ENCODE measurements at places on chromosomes 12 and 14. TPM values are rescaled to one million over a fixed set of nuclear protein-coding genes. Genes with fewer than 3 reads are reported as not detected.

Gene KCNC2
- not detected for total RNA-seq

Gene KRT78
- not detected for total RNA-seq

GRCh38 chr12:87253157-87253556 is 776.0 kb downstream of the C12orf50 start:
- H3K4me3 ChIP-seq, result no peak overlapping the region
- DNase-seq, result peak; percentile 6
- no peaks in the 10 kb centered on the region for H3K36me3 ChIP-seq

Gene P2RX7
- 16.7 TPM for total RNA-seq

Gene NKX2-8
- not detected for total RNA-seq

Gene P3H3
- 72.4 TPM for total RNA-seq

Gene TRPV4
- 0.51 TPM for total RNA-seq

Gene SLC22A17
- total RNA-seq, result 23.1 TPM

- H3K4me1 ChIP-seq, result peaks cover 2% of the 10 kb centered on the region
- no peaks in the 10 kb centered on the region for H3K27me3 ChIP-seq
- H3K36me3 ChIP-seq, result no peaks in the 10 kb centered on the region
- no peak overlapping the region for H3K4me3 ChIP-seq
- no peak for DNase-seq
These were observed 14.8 kb downstream of the RIMKLB start for GRCh38 chr12:8712572-8712971.

Gene OVCH1
- total RNA-seq, result 0.51 TPM

DNA sequence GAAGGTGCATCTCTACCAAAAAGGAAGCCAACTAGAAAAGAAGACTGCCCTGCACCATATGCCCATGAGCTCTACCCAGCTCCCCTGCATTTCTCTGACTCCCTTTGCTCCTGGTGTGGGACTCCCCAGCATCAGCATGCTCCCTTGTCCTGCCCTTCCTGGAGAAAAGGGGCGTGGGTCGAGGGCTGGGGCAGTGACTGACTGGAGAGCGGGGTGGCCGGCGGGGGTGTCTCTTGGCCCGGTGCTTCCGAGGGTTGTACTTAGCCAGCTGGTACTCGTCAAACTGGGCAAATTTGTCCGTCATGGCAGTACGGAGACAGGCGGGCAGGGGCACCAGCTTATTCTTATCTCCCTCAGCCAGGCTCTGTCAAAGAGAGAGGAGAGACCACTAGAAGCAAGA is 9.8 kb downstream of the TEP1 start:
- no peaks in the 10 kb centered on the region for H3K27me3 ChIP-seq
- H3K4me3 ChIP-seq, result no peak overlapping the region
- H3K36me3 ChIP-seq, result peaks cover 16% of the 10 kb centered on the region

- DNase-seq, result no peak
- H3K27me3 ChIP-seq, result no peaks in the 10 kb centered on the region
- H3K27ac ChIP-seq, result no peak overlapping the region
- H3K36me3 ChIP-seq, result no peaks in the 10 kb centered on the region
These were observed 16.2 kb upstream of the TUBA1B start for GRCh38 chr12:49147384-49147783.

- no peak overlapping the region for H3K4me3 ChIP-seq
- H3K4me1 ChIP-seq, result no peaks in the 10 kb centered on the region
- H3K27me3 ChIP-seq, result no peaks in the 10 kb centered on the region
These were observed 58.8 kb upstream of the ISM2 start for GRCh38 chr14:77557391-77557790.

GRCh38 chr12:123160801-123161487 is 10.1 kb upstream of the PITPNM2 start:
- peaks cover 3% of the 10 kb centered on the region for H3K36me3 ChIP-seq
- H3K27ac ChIP-seq, result no peak overlapping the region
- DNase-seq, result peak; percentile 45
- no peaks in the 10 kb centered on the region for H3K4me1 ChIP-seq

DNA sequence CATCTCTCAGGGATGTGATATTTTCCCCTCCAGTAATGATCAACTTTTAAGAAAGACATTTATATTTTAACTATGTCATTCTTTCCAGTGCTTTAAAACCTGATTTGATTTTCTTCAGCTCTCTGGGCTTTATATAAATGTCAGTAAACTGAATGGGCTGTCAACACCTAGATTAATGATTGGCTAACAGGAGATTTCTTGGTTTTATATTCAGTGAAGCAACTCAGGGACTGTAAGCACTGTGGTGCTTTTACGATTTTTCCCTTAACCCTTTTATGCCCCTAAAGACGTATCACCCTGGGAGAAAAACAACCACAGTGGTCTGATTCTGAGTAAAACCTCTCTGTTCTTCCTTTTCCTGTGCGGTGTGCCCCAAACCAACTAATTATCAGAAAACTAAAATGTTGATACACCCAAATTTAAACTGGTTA is 38.0 kb downstream of the PTGER2 start:
- H3K27me3 ChIP-seq, result no peaks in the 10 kb centered on the region
- no peak overlapping the region for H3K4me3 ChIP-seq
- H3K27ac ChIP-seq, result no peak overlapping the region
- H3K4me1 ChIP-seq, result peaks cover 33% of the 10 kb centered on the region
- DNase-seq, result peak; percentile 65

Gene ANKRD33
- under 0.01 TPM for total RNA-seq

GRCh38 chr12:12461923-12462315 is 100.7 kb downstream of the DUSP16 start:
- no peaks in the 10 kb centered on the region for H3K36me3 ChIP-seq
- no peaks in the 10 kb centered on the region for H3K27me3 ChIP-seq
- no peaks in the 10 kb centered on the region for H3K4me1 ChIP-seq
- H3K4me3 ChIP-seq, result no peak overlapping the region

DNA sequence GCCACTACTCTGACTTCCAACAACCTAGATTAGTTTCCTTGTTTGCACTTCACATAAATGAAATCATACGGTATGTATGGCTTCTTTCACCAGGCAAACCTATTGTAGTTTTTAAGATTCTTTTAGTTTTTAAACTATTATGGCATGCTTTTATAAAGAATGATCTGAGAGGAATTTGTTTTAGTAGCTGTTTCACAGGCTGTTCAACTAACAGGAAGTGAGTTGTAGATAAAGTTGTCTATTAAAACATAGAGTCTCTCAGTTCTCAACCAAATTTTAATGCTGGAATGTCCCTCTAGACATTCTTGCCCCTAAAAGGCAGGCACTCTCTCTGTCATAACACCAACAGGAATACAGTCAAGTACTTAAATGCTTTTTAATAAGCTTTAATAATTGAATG is 102.7 kb upstream of the DACT1 start:
- H3K27ac ChIP-seq, result no peak overlapping the region
- H3K4me1 ChIP-seq, result no peaks in the 10 kb centered on the region
- no peak overlapping the region for H3K4me3 ChIP-seq
- no peaks in the 10 kb centered on the region for H3K36me3 ChIP-seq

DNA sequence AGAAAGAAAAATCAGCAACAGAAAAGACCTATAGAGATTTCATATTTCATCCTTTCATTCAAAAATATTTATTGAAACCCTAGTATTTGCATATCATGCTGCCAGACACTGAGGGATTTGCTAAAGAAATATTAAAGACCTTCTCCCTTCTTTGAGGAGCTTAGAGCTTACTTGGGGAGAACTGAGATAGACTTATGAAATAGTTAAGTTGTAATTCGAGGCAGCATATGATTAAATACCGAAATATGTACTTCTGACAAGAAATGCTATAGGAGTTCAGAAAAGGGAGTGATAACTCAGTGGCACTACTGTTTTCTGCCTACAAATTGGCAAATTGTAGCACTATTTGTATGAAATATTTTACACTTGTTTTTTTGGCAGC is 59.1 kb downstream of the PLXNC1 start:
- no peak overlapping the region for H3K27ac ChIP-seq
- no peaks in the 10 kb centered on the region for H3K4me1 ChIP-seq
- no peak for DNase-seq

DNA sequence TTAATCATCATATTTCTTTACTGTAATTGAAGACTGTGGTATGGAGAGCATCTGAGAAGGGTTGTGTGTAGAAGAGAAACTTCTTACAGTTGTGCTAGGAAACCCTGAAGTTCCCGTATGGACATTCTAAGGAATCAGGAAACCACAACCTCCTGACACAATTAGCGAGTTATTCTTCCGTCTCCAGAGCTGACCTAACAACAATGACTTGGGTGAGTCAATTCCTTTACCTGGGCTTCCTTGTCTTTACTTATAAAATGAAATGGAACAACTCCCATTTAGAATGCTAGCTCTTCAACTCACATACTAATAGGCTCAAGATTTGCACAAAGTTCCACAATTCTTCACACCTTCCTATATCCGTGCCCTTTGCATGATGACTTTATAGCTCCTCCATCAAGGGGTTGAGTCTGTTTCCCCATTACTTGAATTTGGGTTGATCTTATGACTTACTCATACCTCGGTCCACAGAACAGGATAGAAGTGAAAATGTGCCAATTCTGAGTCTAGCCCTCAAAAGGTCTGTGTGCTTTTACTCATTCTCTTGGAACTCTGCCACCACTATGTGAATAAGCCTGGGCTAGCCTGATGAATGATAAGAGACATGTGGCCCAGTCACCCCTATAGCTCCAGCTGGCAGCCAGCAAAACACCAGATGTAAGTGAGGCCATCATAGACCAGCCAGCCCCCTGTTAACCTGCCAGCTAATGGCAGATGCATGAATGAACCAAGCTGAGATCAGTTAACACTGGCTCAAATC is 459.4 kb downstream of the ETNK1 start:
- no peaks in the 10 kb centered on the region for H3K27me3 ChIP-seq
- no peaks in the 10 kb centered on the region for H3K36me3 ChIP-seq
- H3K27ac ChIP-seq, result no peak overlapping the region
- H3K4me3 ChIP-seq, result no peak overlapping the region
- H3K4me1 ChIP-seq, result peaks cover 5% of the 10 kb centered on the region

Gene TSPAN11
- 2.6 TPM for total RNA-seq

Gene MAPK1IP1L
- total RNA-seq, result 16.5 TPM

Gene MYO1H
- total RNA-seq, result not detected

Gene CD163L1
- total RNA-seq, result not detected

GRCh38 chr12:43226151-43226550 is 325.9 kb downstream of the ADAMTS20 start:
- no peaks in the 10 kb centered on the region for H3K36me3 ChIP-seq
- H3K27ac ChIP-seq, result no peak overlapping the region
- H3K4me3 ChIP-seq, result no peak overlapping the region
- no peak for DNase-seq
- no peaks in the 10 kb centered on the region for H3K27me3 ChIP-seq

DNA sequence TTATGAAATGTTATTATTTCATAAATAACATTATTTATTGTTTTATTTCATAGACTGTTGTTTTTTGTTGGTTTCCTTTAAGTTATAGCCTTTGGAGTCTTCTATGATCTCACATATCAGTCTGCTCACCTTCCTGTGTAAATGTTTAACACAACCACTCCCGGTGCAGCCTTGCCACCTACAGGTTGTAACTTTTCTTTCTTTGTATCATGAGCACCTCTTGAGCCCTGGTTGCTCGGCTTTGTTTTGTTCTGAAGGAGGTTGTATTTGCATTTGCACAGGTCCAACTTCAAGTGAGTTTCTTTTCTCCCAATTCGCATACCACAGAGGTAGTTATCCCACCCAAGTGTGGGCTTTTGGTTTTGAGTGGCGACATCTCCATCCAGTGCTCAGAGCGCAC is 121.4 kb downstream of the SLC15A4 start:
- H3K27ac ChIP-seq, result no peak overlapping the region
- no peak overlapping the region for H3K4me3 ChIP-seq
- no peaks in the 10 kb centered on the region for H3K27me3 ChIP-seq
- H3K36me3 ChIP-seq, result no peaks in the 10 kb centered on the region
- H3K4me1 ChIP-seq, result no peaks in the 10 kb centered on the region

- no peaks in the 10 kb centered on the region for H3K36me3 ChIP-seq
- H3K4me1 ChIP-seq, result no peaks in the 10 kb centered on the region
- no peak overlapping the region for H3K4me3 ChIP-seq
- DNase-seq, result no peak
- H3K27ac ChIP-seq, result no peak overlapping the region
These were observed 43.7 kb downstream of the DEGS2 start for GRCh38 chr14:100115726-100116125.

GRCh38 chr12:25712169-25712568 is 159.1 kb upstream of the LMNTD1 start:
- no peaks in the 10 kb centered on the region for H3K36me3 ChIP-seq
- H3K4me1 ChIP-seq, result no peaks in the 10 kb centered on the region
- no peak overlapping the region for H3K4me3 ChIP-seq
- H3K27ac ChIP-seq, result no peak overlapping the region
- DNase-seq, result no peak

GRCh38 chr14:33529787-33530757 is 420.8 kb downstream of the EGLN3 start:
- no peaks in the 10 kb centered on the region for H3K36me3 ChIP-seq
- no peak overlapping the region for H3K27ac ChIP-seq
- DNase-seq, result no peak
- H3K27me3 ChIP-seq, result no peaks in the 10 kb centered on the region
- H3K4me3 ChIP-seq, result no peak overlapping the region
- H3K4me1 ChIP-seq, result no peaks in the 10 kb centered on the region

Gene KLRC3
- not detected for total RNA-seq

DNA sequence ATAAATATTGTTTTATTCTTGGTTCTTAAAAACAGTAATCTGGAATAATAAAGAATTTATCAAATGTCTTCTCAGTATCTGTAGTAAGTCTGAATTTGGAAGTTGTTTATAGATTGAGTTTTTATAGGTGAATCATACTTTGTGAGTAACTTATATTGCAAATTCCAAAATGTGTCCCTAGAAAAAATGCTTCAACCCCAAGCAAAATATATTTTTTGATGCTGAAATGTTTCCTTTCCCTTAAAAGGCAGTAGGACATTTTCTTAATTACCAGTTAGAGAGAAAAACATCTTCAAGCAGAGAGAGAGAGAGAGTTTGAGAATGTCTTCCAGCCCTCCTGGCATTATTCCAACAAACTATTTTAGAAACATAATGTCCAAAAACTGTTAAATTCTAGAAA is 37.9 kb downstream of the PELI2 start:
- H3K36me3 ChIP-seq, result no peaks in the 10 kb centered on the region
- DNase-seq, result peak; percentile 28
- H3K27me3 ChIP-seq, result no peaks in the 10 kb centered on the region
- no peaks in the 10 kb centered on the region for H3K4me1 ChIP-seq
- H3K4me3 ChIP-seq, result no peak overlapping the region
- no peak overlapping the region for H3K27ac ChIP-seq

DNA sequence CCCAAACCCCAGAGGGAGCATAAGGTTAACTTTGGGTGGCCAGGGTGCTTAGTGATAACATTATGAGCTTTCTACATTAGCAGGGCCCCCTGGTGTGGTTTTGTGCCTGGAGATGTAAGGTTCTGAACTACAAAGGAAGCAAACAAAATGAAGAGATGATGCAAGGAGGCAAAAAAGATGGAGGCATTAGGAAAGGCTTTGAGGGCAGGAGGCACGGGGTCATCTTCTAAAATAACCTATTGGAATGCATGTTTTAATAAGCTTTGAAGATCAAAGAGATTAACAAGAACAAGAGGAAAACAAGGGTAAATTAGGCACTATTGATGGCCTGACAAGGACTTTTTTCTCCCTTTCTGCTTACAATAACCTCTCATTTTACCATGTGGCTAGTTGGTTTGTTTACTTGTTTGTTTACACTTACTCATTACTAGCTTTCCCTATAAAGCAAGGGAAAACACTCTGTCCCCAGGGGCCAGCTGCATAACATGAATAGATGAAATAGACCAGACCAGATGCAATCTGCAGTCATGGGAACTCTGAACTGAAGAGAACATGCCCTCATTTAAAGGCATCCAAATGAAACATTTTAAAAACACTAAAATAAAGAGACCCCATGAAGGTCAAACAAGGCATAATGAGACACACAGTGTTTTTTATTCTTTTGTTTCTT is 390.3 kb downstream of the DIO2 start:
- no peaks in the 10 kb centered on the region for H3K4me1 ChIP-seq
- DNase-seq, result no peak
- H3K36me3 ChIP-seq, result no peaks in the 10 kb centered on the region

Gene LBHD2
- not detected for total RNA-seq

- H3K27ac ChIP-seq, result no peak overlapping the region
- H3K4me1 ChIP-seq, result no peaks in the 10 kb centered on the region
- H3K27me3 ChIP-seq, result no peaks in the 10 kb centered on the region
- DNase-seq, result no peak
- H3K36me3 ChIP-seq, result no peaks in the 10 kb centered on the region
- H3K4me3 ChIP-seq, result no peak overlapping the region
These were observed 184.0 kb upstream of the PARP11 start for GRCh38 chr12:4056910-4057845.

All from fibroblast of lung (primary cell).